ENCODE measurements at places on chromosomes 6 and 20.

GRCh38 chr20:6697228-6697972 lies 70.1 kb upstream of the BMP2 start:
- no peak for DNase-seq

DNA sequence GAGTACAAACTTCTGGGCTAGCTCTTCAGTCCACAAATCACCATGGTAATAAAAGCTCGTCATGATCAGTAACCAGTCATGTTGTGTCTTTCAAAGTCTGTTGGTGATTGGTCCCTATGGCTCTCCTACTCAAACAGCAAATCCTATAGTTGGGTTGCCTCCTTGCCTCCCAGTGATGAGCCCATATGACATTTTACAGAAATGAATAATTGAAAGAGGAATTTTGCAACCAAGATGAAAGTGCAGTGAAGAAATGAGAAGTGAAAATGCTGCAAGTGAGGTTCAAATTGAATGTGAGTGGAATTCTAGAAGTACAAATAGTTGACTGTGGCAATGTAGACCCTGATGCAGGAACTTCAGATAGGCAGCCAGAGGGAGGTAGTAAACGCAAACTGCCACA lies 5.1 kb upstream of the SIRPD start:
- DNase-seq = no peak

- no peak for DNase-seq
Measured at GRCh38 chr6:16756660-16757255, 4.5 kb downstream of the ATXN1 start.

- DNase-seq = peak; percentile 62
Measured at GRCh38 chr6:56708810-56709597, 66.3 kb upstream of the DST start.

- DNase-seq = no peak
Measured at GRCh38 chr6:144266091-144266649, 19.0 kb upstream of the UTRN start.

DNA sequence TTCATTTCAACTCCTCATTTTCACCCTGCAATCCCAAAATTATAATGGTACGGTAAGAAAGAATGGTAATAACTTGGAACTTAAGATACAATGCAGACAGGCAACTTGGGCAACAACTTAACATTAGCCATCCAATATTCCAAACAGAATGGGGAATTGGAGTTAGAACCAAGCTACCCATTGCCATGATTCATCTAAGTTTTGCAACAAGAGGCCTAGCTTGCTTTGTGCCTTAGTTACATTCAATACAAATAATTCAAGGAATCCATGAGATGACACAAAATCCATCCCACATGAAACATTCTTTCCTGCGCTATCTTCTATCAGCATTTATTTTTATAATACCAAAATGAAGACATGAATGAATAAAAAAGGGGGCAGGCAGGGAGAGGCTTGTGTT lies 28.4 kb downstream of the DCDC2 start:
- DNase-seq = no peak

DNA sequence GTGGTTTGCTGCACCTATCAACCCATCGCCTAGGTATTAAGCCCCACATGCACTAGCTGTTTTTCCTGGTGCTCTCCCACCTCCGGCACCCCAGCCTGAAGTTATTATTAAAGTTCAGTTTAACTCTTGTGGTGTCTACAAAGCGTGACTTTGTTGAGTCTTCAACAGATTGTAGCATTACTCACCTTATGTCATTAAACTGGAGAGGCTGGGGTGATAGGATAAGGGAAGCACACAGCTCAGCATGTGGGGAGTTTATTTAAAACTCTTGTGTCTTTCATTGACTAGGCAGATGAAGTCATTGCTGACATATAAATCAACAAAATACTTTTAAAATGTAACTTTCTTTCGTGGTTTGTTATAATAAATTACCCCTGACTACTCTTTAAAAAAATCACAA lies 84.7 kb upstream of the GCM1 start:
- no peak for DNase-seq

GRCh38 chr6:35181308-35181932 lies 32.3 kb upstream of the SCUBE3 start:
- DNase-seq = no peak

GRCh38 chr20:22438346-22438745 lies 146.0 kb downstream of the FOXA2 start:
- no peak for DNase-seq

DNA sequence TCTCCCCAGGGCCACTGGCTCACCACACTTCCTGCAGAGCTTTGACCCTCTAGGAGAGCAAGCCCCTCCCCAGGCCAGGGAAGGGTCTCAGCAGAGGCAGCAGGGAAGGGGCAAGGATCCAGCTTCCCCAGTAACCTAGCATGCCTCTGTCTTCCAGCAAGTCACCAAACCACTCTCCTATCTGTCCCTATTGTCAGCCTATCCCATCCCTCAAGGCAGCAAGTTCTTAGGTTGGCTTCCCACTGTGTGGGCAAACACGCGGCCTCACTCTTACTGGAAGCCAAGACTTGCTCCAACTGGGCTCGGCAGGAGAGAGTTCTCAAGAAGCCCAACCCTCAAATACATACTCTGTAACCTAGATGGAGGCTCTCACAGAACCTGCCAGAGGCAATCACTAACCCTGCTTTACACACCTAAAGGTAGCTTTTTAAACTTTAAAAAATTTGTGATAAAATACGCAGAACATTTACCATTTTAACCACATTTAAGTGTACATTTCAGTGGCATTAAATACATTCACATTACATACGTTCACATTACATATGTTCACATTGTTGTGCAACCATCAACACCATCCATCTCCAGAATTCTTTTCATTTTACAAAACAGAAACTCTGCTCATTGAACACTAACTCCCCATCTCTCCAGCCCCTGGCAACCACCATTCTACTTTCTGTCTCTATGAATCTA lies 58.5 kb downstream of the MRPL14 start:
- DNase-seq = no peak

GRCh38 chr20:49966861-49967260 lies 15.9 kb upstream of the SNAI1 start:
- no peak for DNase-seq

DNA sequence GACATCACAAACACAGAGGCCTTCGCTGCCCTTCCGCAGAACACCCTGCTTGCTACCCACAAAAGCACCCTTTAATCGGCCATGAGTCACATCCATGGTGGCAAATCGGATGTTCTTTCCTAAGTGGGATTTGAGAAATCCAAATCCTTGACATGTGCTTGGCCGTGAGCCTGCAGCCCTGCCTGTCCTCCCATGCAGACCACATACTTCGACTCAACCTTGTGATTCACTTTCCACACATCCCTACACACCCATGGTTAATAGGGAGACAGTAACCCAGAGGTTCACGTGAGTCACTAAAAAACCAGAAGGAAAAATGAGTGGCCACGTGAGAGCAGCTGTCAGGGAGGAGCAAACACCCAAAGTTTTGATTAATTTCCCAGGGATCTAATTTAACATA lies 19.4 kb downstream of the RAMACL start:
- DNase-seq = no peak

- peak; percentile 46 for DNase-seq
Measured at GRCh38 chr6:36839749-36840431, 646 bp upstream of the CPNE5 start.

- no peak for DNase-seq
Measured at GRCh38 chr20:37920270-37920669, 17.3 kb downstream of the VSTM2L start.

DNA sequence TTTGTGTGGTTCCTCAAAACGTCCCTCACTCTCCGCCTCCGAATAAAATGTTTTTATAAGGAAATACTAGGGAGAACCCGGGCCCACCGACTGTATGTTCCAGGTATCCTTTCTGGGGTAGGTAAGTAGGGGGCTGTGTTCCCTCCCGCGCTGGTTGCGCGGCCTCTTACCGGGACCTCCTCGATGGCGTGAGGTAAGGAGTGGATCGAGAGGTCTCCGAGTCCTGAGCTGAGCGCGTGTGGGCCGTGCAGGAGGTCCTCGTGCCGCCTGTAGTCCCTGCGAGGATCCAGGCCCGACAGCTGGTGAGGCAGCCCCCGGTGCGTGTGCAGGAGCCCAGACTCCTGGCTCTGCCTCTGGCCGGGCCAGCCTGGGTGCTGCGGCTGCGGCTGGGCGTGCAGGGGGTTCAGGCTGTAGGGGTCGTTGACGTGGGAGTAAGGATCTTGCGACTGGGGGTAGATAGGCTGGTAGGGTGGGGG lies 5.1 kb downstream of the TFAP2A start:
- DNase-seq = no peak

GRCh38 chr6:12709556-12710232 lies 6.9 kb upstream of the PHACTR1 start:
- DNase-seq = no peak

DNA sequence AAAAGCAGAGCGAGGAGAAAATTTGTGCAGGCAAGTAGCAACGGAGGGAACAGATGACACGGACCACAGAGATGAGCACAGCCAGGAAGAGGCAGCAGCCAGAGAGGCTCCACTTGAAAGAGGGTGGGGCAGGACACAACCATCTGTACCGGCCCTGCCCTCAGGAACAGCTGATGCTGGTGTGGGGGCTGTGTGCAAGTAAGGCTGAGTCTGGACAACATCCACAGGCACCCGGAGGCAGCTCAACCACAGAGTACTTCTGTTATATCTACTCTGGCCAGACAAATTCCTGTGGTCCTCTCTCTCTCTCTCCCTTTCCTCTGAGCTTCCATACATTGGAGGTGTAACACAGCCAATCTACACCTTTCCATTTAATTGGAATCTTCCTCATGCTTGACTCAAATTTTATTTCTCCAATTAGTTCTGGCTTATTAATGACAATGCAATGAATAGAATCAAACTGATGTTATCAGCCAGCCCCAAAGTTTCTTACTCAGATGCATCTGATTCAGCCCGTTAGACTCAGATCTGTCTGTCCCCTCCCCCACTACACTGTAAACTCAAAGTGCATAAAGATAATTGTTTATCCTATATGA lies 24.9 kb downstream of the KIF13A start:
- no peak for DNase-seq

DNA sequence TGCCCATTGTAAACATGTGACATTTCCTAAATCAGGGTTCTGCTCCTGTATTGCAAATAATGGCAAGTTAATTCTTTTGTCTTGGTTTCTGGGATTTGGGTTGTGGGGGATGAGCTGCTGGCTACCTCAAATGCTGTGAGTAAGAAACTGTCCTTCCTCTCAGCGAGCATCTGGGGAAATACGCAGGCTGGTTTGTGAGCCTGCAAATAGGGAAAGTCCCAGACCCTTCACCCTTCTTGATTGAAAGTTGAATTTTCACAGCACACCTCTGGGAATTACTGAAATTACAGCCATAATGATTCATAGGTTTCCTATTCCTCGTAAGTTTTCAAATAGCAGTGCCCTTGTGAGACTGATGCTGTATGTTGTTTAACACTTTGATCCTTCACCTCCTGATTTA lies 138.1 kb downstream of the TBXT start:
- DNase-seq = no peak

GRCh38 chr20:2693286-2694007 lies 867 bp downstream of the EBF4 start:
- DNase-seq = no peak
